Frontal cortex (tissue), 4 donors: ENCODE measurements at places on chromosomes 3 and 15.
A peak's percentile ranks its signal among the peaks of the same experiment; 100 is the strongest.

DNA sequence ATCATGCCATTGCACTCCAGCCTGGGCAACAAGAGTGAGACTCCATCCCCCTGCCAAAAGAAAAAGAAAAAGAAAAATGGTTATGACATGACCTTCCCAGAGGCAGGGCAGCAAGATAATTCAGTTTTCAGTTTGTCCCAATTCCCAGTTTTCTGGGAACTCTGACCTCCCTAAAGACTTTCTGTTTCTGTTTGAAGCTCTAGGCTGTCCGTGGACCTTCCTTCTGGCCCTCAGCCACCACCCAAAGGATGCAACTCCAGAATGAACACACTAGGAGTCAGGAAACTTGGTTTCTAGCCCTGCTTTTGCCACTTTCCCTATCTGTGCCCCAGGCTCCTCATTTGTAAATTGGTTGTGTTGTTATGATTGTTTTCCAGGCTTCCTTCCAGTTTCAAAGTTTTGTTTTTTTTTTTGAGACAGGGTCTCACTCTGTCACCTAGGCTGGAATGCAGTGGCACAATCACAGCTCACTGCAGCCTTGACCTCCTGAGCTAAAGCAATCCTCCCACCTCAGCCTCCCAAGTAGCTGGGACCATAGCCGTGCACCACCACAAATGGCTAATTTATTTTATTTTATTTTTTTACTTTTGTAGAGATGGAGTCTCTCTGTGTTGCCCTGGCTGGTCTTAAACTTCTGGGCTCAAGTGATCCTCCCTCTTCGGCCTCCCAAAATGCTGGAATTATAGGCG is 68.6 kb downstream of the CDC25A start:
- no peak for DNase-seq

DNA sequence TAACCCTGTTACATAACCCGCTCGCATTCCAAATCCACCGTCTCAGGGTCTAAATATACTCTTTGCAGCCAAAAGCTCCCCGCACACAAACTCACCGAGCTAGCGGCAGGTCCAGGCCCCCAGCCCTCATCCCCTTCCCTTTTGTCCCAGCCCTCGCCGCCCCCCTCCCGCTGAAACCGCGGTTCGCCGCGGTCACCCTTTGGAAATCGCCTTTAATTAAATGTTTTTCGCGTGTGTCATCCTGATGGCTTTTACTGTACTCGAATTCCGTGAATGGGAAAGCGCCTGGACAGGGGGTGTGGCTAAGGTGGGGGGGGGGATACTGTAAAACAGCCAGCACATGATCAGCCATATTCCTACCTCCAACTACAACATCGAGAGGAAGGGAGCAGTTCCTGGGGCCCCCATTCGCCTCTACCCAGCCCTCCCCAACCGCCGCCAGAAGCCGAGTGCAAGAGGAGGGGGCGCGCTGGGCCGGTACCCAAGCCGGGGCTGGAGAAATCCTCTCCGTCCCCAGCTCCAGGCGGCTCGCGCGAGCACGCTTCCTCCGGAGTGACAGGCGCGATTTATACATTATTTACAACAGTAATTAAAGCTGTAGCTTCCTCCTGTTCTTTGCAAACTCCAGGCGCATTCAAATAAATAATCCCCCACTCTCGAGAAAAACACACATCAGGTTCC is 1.7 kb downstream of the RORA start:
- DNase-seq: peak; percentile 35

DNA sequence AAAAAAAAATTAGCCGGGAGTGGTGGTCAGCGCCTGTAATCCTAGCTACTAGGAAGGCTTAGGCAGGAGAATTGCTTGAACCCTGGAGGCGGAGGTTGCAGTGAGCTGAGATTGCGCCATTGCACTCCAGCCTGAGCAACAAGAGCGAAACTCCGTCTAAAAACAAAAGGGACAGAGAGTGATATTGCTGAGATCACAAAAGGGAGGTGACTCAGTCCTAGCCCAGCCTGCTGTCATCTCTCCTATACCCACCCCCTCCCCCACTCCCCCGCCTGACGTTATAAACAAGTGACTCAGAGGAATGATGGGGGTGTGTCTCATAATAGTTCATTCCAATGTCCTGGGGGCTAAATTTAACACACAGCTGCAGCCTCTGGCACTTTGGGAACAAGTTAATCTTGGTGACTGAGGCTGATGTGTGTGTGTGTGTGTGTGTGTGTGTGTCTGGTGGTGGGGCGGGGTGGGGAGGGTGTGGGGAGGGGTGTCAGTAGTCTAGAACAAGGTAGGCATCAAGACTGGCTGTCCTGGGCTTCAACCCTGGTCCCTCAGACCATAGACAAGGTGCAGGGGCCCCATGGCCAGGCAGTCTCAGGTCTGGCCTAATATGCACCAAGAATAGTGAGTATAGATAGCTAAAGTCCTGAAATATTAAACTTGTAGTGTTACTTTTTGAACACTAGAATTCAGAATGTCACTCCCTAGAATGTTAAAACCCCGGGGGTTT is 1.3 kb upstream of the KLHL40 start:
- DNase-seq: peak; percentile 75

- DNase-seq: no peak
These were observed 383.1 kb downstream of the KCNH8 start for GRCh38 chr3:19531426-19531825.

- no peak for DNase-seq
These were observed 58.8 kb downstream of the TUBGCP4 start for GRCh38 chr15:43429687-43430086.

- DNase-seq: no peak
These were observed 25.4 kb upstream of the TRPM7 start for GRCh38 chr15:50712018-50712417.
